ENCODE measurements at places on chromosomes 2 and 18. TPM values are rescaled to one million over a fixed set of nuclear protein-coding genes. Genes with fewer than 3 reads are reported as not detected.

The CGREF1 gene
- 11.2 TPM for total RNA-seq

The ZNF24 gene
- total RNA-seq = 36.0 TPM

The IL1F10 gene
- total RNA-seq = not detected

The LINC00305 gene
- not detected for total RNA-seq

The CRYGC gene
- total RNA-seq = not detected

DNA sequence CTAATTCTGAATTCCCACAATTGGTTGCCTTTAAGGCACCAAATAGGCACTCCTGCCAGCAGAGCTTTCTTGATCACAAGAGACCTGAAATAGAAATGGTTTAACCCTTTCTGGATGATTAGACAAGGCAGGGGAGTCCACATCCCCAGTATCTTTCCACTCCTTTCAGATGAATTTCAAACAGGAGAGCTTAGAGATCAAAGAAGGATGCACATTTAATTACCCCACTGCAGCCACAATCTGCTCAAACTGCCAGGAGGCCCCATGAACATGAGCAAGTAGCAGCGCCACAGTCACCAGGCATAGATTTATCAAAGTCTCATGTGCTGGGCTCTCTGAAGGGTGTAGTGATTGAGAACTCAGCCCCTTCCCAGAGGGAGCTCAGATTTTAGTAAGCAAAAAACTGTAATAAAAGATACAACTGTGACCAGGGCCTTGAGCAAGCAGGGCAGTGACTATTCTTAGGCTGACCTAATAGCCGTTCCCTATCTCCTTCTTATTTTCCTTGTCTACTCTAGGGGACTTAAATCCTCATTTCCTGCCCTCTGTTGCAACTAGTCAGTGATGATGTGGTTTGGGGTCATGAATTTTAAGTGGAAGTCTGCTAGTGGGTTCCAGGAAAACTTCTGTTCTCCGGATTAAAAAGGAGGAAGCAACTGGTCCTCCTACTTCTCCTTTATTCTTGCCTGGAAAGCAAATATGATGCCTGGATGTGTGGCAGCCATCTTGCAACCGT is 53.7 kb downstream of the SLC4A3 start:
- peak; percentile 94 for ATAC-seq

DNA sequence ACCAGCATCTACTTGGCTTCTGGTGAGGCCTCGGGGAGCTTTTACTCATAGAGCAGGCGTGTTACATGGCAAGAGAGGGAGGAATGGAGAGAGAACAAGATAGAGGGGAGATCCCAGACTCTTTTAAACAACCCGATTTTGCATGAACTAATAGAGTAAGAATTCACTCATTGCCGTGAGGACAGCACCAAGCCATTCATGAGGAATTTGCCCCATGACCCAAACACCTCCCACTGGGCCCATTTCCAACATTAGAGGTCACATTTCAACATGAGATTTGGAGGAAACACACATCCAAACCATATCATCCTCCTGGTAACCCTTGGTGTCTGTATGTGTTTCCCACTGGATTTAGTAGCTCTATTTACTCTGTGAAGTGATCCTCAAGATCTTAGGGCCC is 249.9 kb upstream of the SP5 start:
- no peak for ATAC-seq

DNA sequence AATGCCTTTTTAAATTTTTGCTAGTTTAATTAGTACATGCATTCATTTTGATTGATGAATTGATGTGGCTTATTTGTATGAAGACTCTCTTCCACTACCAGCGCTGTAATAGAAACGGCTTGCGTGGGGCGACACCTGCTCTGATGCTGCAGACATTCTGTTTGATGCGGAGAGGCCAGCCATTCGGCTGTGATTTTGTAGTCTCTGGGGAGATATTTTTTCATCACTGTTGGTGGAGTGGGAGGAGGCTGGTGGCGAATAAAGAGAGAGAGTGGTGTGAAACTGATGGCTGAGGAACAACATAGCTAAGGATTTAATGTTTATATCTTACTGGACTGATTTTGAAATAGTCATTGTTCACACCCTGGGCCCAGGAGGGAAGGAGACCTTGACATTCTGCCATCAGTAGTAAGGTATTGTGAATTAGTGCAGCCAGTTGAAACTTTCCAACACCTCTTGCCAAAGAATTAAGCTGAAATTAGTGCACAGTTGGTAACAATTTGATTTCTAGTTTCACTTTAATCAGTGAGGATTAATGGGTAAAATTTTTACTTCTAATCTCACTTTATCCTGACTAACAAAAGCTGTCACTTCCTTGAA is 224.1 kb downstream of the MTX2 start:
- ATAC-seq = no peak

GRCh38 chr2:8232871-8233270 is 449.0 kb upstream of the ID2 start:
- ATAC-seq = no peak

DNA sequence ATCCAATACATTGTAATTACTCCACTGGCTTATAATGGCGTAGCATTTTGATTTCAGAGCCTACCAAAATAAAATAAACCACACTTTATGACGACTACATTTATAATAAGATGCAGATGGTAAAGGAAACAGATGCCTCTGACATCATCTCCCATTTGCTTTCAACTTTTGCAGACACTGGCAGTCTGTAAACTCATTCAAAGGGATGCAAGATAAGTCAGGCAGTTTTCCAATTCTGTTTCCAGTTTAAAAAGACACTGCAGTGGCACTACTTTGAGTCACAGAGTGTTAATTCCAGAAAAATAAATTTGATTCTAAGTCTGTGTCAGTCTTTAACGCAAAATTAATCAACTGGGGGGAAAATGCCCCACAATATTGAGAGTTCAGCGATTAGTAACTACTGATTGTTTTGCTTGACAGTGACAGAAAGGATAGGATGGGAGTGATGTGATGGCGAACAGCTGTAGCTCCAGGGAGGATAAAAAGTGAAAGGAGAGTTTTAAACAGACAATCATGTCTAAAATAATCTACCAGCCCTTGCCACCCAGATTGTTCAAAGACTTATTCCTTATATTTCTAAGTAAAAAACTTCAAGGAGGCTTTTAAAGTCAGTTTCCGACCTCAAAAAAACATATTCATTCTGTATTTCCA is 6.7 kb downstream of the DSEL start:
- ATAC-seq = no peak

- no peak for ATAC-seq
Observed at GRCh38 chr2:158290225-158290624, 166.3 kb downstream of the CCDC148 start.

- ATAC-seq = no peak
Observed at GRCh38 chr2:60070196-60070595, 483.3 kb downstream of the BCL11A start.

DNA sequence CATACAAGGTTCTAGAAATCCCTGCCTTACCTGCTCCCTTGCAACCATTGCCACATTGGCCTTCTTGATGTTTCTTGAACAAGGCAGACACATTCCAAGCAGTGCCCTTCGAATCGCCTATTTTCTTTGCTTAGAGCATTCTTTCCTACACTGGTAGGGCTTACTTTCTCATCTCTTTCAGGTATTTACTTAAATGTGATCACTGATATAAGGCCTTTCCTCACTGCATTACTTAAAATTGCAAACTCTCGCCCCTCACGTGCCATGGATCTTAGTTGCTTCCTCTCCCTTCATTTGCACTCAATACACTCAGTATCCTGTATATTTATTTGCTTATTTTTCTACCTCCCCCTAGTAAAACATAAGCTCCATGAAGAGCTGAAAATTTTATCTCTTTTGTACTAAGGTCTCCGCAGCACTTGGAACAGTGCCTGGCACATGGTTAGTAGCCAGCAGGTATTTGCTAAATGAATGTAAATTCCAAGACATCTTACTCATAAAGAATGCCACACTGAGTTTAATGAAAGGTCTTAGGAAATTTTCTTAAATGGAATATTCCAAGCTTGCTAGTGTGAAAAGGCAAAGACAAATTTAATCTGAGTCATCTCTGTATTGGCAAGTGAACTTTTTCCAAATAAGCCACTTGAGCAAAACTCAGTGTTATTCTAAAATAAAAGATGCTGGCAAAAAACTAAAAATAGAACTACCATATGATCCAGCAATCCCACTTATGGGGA is 42.4 kb upstream of the FIGN start:
- no peak for ATAC-seq

- ATAC-seq = no peak
Observed at GRCh38 chr2:30293303-30293921, 62.1 kb downstream of the LBH start.

GRCh38 chr2:129849559-129850160 is 129.8 kb upstream of the RAB6C start:
- peak; percentile 62 for ATAC-seq

DNA sequence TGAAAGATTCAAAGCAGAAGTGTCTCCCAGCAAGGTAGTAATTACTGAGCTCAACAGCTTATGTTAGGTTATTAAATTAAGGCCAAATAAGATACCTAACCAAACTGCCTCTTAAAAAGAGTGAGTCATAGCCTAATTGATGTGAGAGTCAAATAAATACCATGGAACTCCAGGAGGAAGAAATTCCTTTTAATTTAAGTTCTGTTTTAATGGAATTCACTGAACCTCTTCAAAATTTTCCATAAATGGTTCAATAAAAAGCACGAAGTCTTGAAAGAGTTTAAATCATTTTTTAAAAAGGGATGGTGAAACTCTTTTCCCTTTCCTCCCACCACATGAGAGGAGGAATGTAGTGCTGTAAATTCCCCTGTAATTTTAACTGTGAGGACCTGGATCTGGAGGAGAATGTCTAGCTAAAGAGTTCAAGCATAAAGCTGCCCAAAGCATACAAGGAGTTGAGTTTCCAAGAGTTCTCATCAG is 180.8 kb upstream of the MMADHC start:
- no peak for ATAC-seq

- no peak for ATAC-seq
Observed at GRCh38 chr2:127041259-127041970, 65.5 kb downstream of the BIN1 start.

DNA sequence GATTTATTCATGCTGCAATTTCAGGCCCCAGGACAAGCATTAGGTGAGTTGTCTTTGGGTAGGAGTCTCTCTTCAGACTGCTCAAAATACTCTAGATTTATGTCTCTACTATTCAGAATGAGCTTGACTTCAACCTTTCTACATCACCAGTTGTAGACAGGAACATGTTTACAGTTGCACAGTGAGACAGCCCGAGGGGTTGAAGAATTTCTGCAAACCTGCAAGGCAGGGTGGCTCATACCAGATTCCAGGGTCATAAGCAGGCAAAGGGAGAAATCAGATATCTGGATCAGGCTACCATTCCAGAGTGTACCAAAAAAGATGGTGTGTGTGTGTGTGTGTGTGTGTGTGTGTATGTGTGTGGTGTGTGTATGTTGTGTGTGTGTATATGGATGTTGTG is 112.4 kb downstream of the SPP2 start:
- ATAC-seq = peak; percentile 33

Data from motor neuron (in vitro differentiated cells).